Effector CD8-positive, alpha-beta T cell (primary cell): ENCODE measurements at places on chromosomes 3 and 15.

DNA sequence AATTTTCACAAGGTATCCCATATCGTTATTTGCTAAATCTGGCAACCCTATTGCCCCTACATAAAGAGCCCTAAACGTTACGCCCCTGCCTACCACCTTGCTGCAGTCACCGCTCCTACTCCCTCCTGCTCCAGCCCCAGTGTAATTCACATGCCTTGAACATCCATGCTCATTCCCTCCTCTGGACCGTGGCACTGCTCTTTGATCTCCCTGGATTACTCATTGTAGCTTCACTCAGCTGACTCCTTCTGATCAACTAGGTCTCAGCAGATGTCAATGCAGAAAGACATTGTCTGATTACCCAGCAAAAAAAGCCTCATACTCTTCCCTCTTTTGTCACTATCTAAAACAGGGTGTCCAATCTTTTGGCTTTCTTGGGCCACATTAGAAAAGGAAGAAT lies 40.7 kb upstream of the KBTBD8 start:
- no peak for DNase-seq

- no peak for DNase-seq
These were observed at the start of gene CLDN11 for GRCh38 chr3:170418422-170419398. Gene CLDN11, plus strand, starts transcription at chr3:170418868. Its CDS starts 199 bp downstream, at chr3:170419067.

- DNase-seq, result no peak
These were observed 331.5 kb upstream of the CTDSPL start for GRCh38 chr3:37530047-37530697.

- no peak for DNase-seq
These were observed 64.3 kb downstream of the NCEH1 start for GRCh38 chr3:172646439-172647015.

DNA sequence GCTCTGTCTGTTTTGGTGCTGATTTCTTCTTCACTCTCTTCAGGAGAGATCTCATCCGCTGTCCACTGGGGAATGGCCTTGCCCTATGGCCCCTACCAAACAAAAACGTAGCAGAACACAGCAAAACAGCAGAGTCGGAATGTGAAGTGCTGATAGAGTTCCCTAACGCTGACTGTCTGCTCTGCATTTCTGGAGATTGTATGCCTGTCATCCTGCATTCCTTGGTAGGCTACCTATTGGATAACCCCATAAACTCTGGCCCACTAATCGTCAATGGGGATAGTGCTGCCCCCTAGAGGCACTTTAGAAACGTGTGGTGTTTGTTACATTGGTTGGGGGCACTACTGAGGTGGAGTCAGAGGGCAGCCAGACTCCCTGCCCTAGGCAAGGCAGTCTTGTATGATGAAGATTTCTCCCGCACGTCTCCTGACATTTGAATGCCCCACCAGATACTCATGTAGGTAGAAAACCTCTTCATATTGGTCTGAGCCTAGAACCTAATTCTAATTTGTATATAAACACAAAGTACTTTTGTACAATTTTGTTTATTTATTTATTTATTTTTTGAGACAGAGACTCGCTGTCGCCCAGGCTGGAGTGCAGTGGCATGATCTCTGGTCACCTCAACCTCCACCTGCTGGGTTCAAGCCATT lies 15.6 kb upstream of the MAGEF1 start:
- DNase-seq, result peak; percentile 14

DNA sequence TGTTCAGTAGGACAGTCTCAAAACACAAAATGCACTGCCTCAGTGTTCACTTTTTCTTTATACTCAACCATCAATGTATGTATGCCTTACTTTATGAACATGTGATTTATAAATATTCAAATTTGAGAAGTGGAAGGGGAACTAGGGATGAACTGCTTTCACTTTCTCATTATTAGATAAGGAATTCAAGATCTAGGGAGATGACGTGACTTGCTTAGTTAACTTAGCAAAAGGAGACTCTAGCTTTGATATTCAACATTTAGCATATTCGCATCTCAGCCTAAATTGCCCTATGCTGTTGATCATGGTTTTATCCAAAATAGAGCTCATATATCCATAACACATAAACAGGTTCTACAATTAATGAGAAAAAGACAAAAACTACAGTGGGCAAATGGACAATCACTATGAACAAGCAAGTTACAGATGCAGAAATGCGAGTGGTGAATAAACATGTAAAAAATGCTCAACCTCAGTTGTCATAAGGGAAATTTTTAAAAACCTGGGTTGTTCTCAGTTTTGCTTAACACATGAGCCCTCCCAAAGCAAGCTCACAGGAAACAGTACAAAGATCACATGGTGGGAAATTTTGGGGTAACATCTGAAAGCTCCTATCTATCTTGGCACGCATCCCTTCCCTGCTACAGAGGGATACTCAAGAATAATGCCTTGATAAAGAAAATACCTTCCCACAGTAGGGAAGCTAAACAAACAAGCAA lies 269.8 kb downstream of the THRB start:
- no peak for DNase-seq

- DNase-seq, result no peak
These were observed 10.2 kb downstream of the EDEM1 start for GRCh38 chr3:5197470-5198312.

DNA sequence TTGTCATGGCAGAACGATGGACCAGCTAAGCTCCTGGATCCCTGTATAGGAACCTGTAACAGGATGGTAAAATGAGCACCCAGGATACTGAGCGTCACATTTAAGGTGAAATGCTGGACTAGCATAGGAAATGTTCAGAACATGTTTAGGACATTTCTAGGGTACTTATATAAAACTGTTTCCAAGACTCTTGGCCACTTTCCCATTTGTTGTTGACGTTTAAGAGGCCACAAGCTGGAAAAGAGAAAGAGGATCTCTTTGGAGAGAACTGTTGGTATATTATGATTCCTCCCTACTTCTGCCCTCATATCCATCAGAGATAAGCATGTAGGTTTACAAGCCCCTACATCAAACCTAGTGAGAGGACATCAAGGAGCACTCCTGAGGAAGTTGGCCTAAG lies 57.5 kb downstream of the SCN11A start:
- DNase-seq, result no peak

GRCh38 chr3:180321534-180321933 lies 280.4 kb upstream of the TTC14 start:
- DNase-seq, result no peak

GRCh38 chr3:188214442-188214841 lies 60.5 kb downstream of the LPP start:
- no peak for DNase-seq
